ENCODE measurements at places on chromosomes 2 and 18.

GRCh38 chr2:224121406-224122067, 82.5 kb upstream of the SERPINE2 start:
- no peak for DNase-seq

- DNase-seq: no peak
These were observed 126.3 kb downstream of the C2orf74 start for GRCh38 chr2:61288070-61288841.

- no peak for DNase-seq
These were observed 23.9 kb upstream of the GNAL start for GRCh38 chr18:11665146-11665545.

- DNase-seq: no peak
These were observed 17.1 kb downstream of the RAMP1 start for GRCh38 chr2:237876532-237876931.

DNA sequence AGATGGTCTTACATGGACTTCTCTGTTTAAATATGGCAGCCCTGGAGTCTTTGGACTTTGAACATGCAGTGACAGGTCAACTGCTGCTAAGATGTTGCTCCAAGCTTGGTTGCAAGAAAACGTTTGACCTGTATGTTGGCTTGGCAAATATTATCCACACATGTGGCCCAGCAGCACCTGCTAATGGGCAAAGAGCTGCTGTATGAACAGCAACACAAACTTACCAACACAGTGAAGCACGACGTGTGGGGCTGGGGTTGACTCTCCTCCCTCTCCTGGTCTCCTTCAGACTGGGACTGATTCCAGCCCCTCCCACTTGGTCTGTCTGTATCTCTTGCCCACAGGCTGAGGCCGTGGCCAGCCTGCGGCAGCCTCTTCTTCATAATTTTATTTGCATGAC, 3.8 kb downstream of the KCNE4 start:
- DNase-seq: no peak

GRCh38 chr2:181995289-181995688, 9.6 kb downstream of the PPP1R1C start:
- DNase-seq: no peak

DNA sequence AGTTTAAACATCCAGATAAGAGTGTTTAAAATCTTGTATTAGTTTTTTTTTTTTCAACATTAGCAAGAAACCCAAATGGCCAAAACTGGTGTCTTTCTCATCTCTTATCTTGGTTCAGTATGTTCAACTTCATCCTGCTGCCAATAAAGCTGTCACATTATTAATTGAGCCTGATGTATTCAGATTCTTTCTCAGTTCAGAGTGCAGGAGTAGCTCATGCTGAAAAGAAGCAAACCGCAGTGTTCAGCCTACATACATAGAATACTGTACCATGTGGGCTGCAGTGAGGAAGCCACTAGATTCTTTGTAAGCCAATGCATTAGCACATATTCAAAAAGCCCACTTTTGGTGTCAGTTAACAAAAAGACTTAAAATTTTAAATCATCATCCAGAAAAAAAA, 76.2 kb downstream of the C18orf54 start:
- no peak for DNase-seq

DNA sequence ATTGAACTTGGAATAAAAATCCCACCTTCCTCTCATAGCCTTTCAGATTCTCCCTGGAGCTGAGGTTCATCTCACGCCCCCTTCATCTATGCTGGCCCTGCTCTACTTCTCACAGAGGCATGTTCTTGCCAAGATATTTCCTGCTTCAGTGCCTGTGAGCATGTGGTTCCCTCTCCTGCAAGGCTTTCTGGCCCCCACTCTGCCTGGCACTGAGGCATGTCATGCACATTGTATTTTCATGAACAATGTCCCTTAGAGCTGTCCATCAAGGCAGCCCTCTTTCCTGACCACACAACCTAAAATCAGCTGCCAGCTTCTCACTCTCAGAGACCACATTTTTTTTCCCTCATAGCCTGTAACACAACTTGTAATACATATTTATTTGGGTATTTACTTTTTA, 18.0 kb upstream of the HK2 start:
- no peak for DNase-seq

- no peak for DNase-seq
These were observed 26.5 kb downstream of the ACVR1 start for GRCh38 chr2:157849591-157849990.

DNA sequence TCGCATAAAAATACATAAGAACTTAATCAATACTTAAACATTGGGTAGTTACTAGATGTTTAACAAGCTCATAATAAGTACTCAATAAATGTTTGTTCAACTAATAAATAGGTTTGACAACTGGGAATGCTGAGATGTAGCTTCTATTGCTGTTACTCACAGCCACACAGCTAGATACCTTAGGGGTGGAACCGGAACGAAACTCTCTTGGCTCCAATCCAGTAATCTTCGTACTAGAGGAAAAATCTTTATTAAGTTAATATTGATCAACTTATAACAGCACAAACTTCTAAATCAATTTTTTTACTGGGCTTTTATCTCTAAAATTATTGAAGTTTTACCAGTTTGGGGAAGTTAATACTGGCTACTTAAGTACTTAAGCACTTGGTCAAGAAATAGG, 247.8 kb downstream of the PAX3 start:
- DNase-seq: no peak

DNA sequence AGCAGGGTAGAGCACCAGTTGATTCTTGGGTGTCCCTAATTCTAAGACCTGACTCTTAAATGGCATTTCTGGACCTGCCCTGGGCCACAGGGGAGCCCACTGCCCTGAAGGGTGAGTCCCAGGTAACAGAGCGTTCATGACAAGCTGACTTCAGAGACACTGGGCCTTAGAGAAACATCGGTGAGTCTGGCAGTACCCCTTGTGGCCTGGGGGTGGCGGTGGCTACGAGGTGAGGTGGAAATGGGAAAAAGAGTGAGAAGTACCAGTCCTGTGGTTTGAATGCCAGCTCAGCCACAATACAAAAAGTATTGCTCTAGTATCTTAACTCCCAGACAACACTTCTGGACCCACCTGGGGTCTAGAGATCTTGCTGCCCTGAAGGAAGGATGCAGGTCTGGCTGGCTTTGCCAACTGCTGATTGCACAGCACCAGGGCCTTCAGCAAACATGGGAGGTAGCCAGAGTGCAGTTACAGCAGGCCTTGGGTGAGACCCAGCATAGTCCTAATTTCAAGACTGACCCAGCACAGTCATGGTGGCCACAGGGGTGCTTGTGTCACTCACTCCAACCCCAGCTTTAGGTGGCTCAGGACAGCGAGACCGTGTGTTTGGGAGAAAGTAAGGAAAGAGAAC, 44.5 kb downstream of the USP34 start:
- no peak for DNase-seq

DNA sequence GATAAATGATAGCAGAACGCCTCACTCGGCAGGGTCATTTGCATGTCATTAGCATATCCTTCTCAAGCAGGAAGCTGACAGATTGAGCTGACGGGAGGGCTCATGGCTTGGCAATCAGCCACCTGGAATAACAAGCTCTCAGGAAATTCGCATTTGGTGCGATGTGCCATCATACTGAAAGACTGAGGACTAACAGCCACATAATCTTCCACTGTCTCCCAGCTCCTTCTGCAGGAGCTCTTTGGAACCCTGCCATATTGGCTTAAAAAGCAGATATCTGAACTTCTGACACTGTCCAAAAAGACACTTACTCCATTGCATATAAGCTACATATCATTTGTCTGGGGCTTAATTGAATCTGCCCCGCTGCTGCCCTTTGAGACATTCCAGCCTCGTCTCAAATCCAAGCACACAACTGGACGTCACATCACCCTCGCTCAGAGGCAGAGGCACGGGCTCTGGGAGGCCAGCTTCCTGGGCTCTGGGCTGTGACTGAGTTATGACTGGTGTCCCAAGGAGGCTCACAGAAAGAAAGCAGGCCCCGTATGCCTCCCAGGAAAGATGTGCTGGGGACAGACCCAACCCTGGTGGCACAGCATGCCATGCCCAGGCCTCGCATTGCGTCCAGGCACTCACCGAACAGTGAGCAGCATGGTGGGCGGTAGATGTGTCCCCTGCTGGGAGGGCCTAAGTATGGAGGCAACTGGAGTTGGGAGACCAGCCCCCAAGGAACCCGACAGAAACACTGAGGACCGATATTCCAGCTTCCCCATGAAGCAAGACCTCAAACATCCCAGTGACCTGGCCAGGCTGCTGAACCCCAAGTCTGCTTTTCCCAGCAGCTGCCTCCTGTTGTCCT, 228.0 kb downstream of the ATAD2B start:
- peak; percentile 76 for DNase-seq

DNA sequence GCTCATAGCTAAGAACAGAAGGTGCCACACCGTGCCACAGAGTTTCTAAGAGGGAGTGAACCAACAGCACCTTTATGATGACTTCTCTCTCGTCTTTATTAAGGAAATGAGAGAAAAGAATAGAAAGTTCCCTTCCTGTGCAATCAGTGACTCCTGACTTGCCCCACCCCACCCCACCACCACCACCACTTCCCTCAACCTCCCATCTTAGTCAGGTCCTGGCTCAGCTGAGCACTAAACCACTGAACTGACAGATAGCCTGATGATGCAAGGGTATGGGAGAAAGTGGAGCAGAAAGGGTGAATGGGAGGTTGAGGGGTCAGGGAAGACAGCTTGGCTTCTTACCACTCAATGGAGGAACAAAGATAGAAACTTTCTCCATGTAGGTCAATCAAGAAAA, 75.2 kb upstream of the RMDN2 start:
- DNase-seq: no peak

GRCh38 chr18:60870261-60871153, 462.7 kb upstream of the CDH20 start:
- no peak for DNase-seq

DNA sequence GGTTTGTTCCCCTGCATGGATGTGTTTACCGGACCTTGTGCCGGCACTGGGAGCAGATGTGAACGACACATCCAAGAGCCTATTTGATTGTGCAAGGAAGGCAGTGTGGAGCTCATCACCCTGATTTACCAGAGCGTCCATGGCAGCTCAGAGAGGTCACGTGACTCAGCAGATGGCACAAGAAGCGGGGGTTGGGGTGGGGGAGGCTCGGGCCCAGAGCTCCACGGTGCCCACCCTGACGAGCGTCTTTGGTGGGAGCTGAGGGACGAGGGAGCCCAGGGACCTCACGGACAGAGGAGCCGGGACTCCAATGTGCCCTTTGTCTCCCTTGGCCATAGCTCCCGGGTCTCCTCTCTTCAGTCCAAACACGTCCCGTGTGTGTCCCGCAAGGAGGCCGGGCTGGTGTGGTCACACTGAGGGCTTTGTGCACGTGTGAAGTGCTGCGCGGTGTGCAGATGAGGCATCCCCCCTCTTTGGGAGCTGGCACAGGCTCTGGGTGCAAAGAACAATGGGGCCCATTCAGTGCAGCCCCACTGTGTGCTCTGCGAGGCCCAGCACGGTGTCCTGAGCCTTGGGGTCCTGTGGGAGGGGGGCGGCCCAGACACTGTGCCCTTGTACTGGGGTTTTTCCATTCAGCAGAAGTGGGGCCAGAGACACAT, 15.5 kb downstream of the KCNIP3 start:
- peak; percentile 70 for DNase-seq

GRCh38 chr2:1742681-1743395, 1.5 kb downstream of the PXDN start:
- DNase-seq: peak; percentile 36

- no peak for DNase-seq
These were observed 42.0 kb upstream of the CREB1 start for GRCh38 chr2:207487650-207488311.

DNA sequence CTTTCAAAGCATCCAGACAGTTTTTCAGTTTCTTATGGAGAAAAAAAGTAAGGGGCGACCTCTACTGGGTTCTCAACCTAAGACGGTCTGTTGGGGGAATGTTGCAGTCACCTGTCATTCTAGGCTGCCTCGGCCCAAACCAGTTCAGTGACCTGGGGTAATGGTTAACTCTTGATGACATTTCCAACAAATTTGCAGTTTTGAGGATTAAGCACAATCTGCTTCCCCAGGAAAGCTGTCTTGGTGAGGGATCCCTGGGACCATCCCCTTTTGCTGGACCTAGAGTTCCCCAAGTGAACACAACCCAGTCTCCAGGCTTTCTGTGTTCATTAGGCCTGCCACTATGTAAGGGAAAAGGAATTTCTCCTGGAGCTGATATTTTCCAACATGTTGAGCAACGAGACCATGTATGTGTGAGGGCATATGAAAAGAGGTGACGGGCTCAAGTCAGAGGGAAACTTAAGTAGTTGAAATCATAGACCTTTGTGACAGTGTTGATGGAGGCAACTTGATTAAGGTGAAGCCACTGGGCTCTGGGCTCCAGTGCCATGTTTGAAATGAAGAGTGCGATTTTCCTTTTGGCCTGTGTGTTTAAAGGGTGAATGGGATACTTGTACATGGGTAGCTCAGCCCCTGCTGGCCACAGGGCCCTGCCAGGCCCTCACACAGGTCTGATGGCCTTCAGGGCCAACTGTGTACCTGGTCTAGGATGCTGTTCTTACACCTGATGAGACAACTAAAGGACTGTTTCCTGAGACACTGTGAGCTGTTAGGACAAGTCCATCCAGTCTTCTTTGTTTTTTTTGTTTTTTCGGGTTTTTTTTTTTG, 27.0 kb downstream of the FOSL2 start:
- no peak for DNase-seq

DNA sequence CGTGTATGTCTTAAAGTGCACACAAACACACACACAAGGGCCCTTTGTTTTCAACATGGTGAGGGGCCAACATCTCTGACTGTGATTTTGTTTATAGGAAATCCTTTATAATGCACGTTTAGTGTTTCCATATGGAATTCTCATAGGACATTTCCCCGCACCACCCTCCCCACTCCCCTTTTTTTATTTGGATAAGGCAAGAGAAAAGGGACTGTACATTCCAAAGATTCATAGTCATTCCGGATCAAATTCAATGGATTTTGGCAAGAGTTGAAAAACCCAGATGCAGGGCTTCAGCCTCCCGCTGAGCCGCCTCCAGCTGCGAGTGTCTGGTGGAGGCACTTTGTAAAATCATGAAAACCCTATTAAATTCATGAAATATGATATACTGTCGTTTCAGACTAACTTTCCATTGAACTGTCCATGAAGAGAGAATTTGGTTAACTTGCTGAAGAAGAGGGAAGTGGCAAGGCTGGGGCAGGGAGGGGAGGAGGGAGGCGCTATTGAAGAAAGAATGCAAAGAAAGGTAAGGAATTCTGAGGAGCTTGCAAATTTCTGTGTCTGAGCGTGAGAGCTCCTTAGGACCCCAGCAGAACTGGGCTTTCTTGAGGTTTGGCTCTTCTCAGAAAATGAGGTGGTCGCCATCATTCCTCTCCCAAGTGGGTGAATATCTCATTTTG, 25.8 kb upstream of the SLC14A2 start:
- no peak for DNase-seq

GRCh38 chr2:36322108-36322507, 33.5 kb upstream of the CRIM1 start:
- no peak for DNase-seq

- no peak for DNase-seq
These were observed 41.1 kb downstream of the MARCO start for GRCh38 chr2:118983133-118983532.

- DNase-seq: no peak
These were observed 12.3 kb upstream of the SIX3 start for GRCh38 chr2:44929159-44929734.

- peak; percentile 34 for DNase-seq
These were observed 781 bp upstream of the SOX11 start for GRCh38 chr2:5691221-5691984.

Measured in caudate nucleus (tissue), 63 donors.